ENCODE measurements at places on chromosomes 1 and 21. TPM values are rescaled to one million over a fixed set of nuclear protein-coding genes. Genes with fewer than 3 reads are reported as not detected.

DNA sequence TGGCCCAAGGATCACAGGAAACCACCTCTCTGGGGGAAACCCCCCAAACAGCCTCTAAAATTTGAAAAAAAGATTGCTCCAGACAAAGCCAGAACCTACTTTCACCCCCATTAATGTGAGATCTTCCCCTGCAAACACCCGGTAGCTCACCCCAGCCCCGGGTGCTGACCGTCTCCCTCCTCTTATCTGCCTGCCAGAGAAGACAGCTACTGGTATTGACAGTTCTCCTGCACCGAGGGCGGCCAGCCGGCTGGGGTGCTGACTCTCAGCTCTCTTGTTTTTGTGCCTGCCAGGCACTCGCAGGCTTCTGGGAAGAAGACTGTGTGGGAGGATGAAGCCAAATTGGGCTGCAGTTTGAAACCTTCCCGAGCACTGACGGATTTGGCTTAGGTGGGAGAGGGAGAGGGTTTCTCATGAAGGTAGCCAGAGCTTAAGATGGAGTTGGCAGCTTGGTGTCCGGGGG, 48.2 kb downstream of the RASSF5 start:
- DNase-seq, result no peak

DNA sequence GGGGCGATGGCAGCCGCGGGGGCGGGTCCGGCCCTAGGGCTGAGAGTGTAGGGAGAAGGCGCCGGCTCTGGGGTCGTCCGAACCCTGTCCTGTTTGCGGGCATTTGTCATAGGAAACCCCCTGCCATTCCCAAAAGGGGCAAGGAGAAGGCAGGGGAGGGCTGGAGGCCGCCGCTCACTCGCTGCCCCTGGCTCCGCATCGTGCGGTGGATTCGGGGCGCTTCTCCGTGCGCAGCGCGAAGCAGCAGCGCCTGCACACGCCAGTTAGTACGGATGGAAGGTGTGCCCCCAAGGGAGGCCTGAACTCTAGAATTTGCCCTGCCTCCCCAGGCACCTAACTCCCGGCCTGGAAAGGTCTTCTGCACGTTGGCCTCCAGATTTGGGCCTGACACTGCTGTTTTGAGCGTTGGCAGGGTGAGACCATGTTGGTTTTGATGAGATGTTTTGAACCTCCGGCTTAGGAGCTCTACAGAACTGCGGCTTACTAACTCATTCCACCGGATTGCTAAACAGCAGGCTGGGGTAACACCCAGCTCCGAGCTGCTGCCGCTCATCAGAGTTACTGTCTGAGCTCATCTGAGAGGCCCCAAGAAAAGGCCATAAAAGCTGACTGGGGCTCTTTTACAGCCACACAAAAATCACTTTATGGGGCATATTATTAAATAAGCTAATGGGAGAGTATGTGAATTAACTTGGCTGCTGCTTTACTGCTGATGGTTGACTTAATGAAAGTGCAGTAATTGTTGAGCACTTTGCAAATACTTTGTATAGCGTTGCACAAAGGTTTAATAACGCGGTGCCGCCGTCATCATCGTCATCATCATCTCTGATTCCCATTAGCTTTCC, 987 bp downstream of the GPR137B start:
- no peak for DNase-seq

DNA sequence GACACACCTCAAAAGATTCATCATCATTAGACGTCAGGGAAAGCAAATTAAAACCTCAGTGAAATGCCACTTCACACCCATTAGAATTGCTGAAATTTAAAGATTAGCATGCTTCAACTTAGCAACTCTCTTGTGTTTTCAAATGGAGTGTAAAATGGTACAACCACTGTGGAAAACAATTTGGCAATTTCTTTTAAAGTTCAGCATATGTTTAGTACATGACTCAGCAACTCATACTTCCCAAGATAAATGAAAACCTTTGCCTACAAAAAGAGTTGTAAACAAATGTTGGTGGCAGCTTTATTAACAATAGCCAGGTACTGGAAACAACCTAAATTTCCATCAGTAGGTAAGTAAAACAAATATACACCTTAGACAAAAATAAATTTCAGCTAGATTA, 42.7 kb downstream of the ST3GAL3 start:
- DNase-seq, result no peak

AUNIP gene
- total RNA-seq, result 7.3 TPM

DNA sequence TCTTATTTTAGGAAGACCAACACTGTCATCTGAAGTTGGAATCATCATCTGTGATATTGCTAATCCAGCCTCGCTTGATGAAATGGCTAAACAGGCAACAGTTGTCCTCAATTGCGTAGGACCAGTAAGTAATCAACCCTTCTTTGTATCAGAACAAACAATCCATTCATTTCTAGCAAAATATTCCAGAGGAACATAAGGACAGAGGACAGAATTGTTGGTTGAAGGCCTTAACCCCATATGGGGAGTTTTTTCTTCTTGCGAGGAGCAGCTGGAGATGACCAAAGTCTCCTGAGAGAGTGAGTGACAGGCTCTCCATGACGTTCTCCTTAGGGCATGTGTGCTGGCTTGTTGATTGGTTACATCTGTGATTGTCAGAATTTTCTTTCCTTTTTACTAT, 2.7 kb downstream of the SCCPDH start:
- DNase-seq, result no peak

- no peak for DNase-seq
Measured at GRCh38 chr1:11364170-11364569, 91.2 kb downstream of the UBIAD1 start.

SRSF4 gene
- 112 TPM for total RNA-seq

CR1L gene
- not detected for total RNA-seq

- no peak for DNase-seq
Measured at GRCh38 chr1:162153374-162153773, 83.9 kb downstream of the NOS1AP start.

GRCh38 chr21:17578876-17579275, 33.8 kb downstream of the BTG3 start:
- DNase-seq, result no peak

GRCh38 chr21:41208376-41208763, 40.4 kb downstream of the BACE2 start:
- no peak for DNase-seq

DNA sequence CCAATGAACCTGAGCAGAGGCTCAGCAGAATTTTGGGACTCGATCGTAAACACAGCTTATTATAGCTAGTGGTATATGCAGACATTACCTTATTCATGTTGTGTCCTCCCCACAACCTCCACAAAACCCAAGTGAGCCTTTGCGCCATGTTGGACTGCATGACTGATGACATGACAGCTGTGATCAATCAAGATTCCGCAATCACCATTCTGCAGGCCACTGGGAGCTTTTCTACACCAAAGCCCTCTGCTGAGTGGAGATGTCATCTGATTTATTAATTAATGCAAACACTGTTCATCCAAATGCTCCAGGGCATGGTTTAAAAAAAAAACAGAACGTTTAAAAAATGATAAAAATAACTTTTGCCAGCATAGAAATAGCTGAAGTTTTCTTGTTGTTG, 7.9 kb upstream of the SRP9 start:
- no peak for DNase-seq

DNA sequence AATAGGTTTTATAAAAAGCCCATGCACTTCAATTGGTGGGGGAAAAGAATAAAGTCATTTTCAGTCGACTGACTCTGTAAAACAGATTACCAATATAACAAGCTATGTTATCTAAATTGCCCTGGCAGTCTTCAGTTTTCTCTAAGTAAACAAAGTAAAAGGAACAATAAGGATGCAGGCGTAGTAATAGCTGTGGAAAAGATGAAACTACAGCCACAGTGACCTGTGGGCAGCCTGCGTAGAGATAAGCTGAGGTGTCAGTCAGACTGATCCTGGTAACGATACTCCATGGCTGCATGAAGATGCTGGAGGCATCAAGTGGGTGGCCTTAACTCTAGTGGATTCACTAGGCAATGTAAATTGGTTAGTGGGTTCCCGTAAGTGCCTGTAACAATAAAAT, 29.3 kb downstream of the CLCC1 start:
- no peak for DNase-seq

GRCh38 chr1:151196292-151196800, 2.0 kb upstream of the PIP5K1A start:
- DNase-seq, result peak; percentile 63

GRCh38 chr1:216015116-216015515, 408.1 kb downstream of the USH2A start:
- no peak for DNase-seq

- DNase-seq, result no peak
Measured at GRCh38 chr1:155081472-155082300, 3.0 kb downstream of the EFNA3 start.

KCNE2 gene
- total RNA-seq, result not detected

GRCh38 chr1:203038891-203039608, 12.8 kb downstream of the PPFIA4 start:
- DNase-seq, result peak; percentile 40

DNA sequence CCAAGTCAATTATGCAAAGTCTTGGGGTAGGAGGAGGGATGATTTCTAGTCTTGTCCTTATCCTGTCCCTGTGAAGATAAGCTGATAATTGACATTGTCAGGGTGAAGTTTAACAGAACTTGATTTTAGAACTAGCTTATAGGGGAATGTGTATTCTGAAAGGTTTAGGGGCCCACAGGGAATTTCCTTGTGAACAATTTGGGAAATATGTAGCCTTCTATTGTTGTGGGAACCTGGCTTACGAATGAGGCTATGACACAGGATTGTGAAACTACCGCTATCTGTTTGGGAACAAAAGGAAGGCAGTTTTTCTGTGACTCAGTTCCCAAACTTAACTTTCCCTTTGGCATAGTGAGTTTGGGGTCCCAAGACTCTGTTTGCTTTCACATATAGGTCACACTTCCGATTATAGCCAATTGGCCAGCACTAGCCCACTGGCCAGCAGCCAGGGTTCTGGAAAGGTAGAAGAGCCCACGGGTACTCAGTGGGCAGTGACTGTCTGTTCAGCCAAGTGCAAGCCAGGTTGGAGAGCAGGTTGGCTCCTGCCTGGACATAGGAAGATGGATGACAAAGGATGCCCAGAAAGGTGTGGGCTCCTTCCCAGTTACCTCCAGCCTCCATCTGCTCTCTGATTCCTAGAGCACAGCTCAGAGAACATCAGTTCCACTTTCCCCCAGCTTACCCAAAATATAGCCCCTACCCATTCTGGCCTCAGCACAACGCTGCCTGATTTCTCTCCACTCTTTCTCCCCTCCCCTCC, 35.5 kb downstream of the H3-3A start:
- DNase-seq, result no peak

GRCh38 chr1:47230692-47231300, 1.2 kb downstream of the TAL1 start:
- no peak for DNase-seq

DNA sequence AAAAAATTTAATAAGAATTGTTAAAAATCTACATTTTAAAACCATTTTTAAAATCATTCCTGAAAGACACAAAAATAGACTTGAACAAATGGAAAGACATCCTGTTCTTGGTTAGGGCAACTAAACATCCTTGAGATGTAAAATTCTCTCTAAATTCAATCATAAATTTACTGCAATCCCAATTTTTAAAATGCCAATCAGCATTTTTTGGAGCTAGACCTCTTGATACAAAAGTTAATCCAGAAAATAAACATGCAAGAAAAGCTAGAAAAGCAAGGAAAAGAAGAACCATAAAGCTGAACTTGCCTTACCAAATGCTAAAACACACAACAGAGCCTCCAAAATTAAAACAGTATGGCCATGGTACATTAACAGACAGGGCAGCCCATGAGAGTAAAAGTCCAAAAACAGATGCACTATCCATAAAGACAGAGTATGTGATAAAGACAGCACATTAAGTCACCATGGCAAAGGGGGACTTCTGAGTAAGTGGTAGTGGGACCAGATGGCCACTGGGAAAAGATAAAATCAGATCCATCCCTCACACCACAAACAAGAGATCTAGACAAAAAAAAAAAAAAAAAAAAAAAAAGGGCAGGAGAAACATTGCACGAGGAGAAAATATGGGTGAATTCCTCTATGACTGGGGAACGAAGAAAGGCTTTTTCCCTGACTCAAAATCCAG, 51.4 kb downstream of the NPHP4 start:
- no peak for DNase-seq

DNA sequence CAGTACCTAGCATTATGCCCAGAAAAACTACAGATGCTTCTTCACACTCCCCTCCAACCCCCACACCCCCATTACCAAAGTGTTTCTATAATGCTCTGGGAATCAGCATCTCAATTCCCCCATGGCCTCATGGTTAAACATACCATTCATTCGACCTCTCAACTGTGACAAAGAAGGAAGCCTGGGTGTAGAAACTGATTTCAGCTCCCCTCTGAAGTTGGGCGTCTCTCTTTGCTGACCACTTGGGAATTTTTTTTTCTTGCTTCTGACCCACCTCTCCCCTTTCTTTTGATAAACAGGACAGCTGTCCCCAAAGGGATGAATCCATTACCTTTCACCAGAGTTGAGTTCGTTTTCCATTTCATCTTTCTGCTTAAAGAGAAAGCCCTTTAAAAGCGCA, 116.4 kb upstream of the HOOK1 start:
- DNase-seq, result no peak

GRCh38 chr1:103900005-103900404, 150.3 kb downstream of the AMY1C start:
- no peak for DNase-seq

EDN2 gene
- total RNA-seq, result not detected

- DNase-seq, result no peak
Measured at GRCh38 chr1:55347866-55348265, 132.7 kb upstream of the USP24 start.

GRCh38 chr1:8571200-8571984, 246.0 kb downstream of the RERE start:
- DNase-seq, result no peak

- DNase-seq, result no peak
Measured at GRCh38 chr1:216765346-216766300, 42.4 kb upstream of the ESRRG start.

DNA sequence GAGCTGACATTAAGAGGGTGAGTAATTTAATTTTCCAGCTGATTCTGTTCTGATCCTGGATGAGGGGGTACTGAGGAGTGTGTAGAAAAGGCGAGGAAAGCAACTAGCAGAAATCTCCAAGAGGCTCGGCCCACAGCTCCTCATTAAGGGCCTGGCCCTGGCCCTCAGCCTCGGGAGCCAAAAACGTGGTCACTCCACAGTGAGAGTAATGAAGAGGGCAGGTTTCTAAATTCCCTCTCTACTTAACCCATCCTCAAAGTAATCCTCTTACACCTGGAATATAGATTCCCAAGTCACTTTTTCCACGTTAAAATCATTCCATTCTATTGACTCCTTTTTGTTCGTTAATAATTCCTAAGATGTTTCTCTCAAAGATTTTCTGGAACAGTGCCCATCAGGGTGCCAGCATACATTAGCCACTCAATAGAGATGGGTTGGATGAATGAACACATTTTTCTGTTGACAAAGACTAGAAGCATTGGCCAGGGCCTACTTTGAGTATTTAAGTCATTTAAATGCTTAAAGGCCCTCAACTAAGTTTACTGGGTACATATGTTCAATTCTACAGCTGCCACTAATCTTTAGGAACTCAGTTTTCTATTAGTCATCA, 1.1 kb upstream of the COL11A1 start:
- no peak for DNase-seq

All from CD8-positive, alpha-beta memory T cell (primary cell).